ENCODE measurements at places on chromosomes 11 and 22.

DNA sequence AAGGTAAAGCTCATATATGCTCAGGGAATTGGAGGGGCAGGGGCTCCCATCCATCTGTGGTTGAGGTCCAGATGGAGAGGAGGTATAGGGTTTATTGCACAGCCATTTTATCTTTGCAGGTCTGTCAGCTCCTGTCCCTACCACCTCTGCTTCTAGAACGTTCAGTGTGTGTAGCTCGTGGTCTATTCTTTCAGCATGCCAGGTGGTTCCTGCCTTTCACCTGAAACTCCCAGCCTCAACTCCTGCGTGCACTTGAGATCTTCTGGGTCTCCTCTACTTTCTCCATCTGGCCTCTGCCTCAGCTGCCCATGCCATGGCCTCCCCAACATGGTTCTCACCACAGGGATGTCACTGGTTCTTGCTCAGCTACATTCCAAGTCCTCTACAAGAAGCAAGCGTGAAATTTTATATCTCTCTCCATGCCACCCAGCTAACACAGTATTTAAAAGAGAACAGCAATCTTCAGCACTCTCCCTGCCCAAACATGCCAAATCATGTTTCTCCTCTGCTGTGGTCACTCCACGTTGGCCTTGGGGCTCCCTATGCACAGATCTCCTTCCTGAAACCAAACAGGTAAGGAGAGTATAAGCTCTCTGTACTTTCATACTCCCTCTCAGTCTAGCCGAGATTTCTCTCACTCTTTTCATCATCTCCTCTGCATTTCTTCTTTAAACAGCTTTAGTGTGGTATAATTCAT, 157.8 kb upstream of the TRPC6 start:
- DNase-seq = no peak

GRCh38 chr11:102346456-102346747, 612 bp upstream of the BIRC2 start:
- no peak for DNase-seq

- DNase-seq = no peak
Observed at GRCh38 chr11:67415501-67416304, at the start of gene CARNS1. Gene CARNS1, plus strand, starts transcription at chr11:67415678. Its CDS starts 522 bp downstream, at chr11:67416200.

- DNase-seq = no peak
Observed at GRCh38 chr11:90997241-90997640, 774.4 kb upstream of the CHORDC1 start.

GRCh38 chr11:2142762-2143202, 3.6 kb upstream of the IGF2 start:
- no peak for DNase-seq

DNA sequence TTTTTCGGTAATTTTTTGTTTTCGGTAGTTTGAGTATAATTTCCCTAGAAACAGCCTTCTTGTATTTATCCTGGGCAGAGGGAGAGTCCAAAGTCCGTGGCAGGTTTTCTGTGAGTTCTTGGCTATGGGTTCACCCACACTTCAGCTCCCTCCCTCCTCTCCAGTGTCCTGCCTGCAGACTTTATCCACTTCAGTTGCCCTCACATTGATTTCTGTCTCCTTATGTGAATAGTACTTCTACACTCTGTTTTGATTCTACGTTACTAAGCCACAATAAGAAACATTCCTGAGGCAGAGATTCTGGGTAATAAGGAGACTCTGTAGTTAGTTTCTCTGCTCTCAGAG, 868.6 kb downstream of the METTL15 start:
- DNase-seq = no peak

DNA sequence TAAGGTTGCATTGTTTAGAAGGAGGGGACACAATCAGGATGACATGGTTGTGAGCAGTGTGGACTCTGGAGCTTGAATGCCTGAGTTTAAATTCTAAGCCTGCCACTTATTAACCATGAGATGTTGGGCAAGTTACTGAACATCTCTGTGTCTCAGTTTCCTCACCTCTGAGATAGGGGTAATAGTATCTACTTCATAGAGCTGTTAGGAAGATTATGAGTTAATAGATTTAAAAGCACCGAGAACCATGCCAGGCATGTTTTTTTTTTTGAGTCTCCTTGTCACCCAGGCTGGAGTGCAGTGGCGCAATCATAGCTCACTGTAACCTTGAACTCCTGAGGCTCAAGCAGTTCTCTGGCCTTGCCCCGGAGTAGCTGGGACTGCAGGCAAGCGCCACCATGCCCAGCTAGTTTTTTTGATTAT, 33.3 kb downstream of the ST14 start:
- DNase-seq = no peak

DNA sequence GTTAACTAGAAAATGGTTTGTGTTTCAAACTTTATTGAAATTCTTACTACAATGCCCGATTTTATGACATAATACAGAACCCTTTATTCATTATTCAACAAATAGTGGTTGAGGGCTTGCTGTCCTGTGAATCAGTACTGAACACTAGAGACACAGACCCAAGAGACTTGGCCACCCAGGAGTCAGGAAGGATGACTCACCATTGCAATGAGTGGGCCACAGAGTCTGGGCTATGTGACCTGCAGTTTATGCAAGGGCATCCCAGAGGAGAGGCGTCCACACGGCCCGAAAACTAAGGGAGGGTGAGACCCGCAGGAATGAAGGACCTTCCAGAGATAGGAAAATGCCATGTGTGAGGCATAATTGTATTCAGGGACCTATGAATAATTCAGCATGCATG, 143.8 kb upstream of the DDI1 start:
- no peak for DNase-seq

DNA sequence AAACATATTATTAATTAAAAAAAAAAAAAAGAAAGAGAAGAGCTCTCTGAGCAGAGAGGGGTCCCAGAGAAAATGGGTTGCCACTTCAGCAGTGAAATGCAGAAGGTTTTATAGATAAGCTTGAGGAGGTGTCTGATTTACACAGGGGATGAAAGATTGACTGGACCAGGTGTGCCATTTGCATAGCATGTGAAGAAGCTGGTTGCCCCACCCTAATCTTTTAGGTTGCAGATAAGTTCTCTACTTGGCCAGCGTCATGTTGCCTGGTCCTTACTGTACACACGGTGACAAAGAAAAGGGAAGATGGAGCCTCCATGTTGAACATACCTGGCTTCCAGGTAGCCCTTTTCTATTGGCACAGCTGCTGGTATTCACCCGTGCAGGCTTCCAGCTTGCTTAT, 41.4 kb downstream of the MS4A2 start:
- DNase-seq = no peak

- no peak for DNase-seq
Observed at GRCh38 chr11:128467041-128467440, 120.3 kb downstream of the ETS1 start.

GRCh38 chr11:2711161-2711560, 11.4 kb upstream of the KCNQ1OT1 start:
- no peak for DNase-seq

GRCh38 chr11:15507592-15507991, 392.9 kb downstream of the INSC start:
- no peak for DNase-seq

DNA sequence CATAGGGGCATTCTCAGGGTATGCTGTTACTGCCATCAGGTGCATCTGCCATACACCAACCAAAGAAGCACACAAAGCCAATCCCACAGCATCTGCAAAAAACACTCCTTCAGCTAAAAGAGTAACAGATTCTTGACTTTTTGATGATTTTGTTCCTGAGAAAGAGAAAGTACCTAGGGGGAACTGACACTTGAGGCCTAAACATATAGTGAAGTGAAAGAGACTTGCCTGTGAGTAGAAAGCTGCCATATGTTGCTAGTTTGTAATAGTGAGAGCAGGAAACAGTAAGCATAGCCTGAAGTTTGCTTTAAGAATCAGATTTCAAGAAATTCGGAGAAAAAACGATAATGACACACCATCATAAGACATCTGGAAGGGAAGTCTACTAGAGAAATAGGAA, 97.9 kb upstream of the CTSC start:
- no peak for DNase-seq

DNA sequence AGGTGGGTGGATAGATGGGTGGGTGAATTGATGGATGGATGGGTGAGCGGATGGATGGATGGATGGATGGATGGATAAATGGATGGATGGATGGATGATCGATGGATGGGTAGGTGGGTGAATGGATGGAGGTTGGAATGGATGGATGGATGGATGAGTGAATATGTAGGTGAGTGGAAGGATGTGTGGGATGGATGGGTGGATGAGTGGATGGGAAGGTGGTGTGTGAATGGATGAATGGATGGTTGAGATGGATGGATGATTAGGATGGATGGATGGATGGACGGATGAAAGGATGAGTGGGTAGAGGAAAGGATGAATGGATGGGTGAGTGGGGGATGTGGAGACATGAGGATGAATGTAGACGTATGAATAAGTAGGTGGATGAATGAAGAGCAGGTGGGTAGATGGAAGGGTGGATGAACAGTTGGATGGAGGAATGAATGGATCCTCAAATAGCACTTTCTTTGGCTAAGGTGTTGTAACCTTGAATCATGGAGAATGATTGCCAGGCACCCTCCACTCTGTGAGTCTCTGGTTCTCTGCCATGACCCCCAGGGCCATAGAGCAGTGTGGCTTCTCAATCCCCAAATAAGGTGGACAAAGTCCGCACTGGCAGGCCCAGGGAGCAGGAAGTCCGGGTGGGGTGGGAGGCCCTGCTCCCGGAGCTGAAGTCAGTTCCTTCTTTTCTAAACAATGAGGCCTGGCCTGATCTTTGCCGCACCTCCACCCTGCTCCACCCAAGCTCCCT, 36.9 kb downstream of the IGF2 start:
- DNase-seq = no peak

Measured in stimulated activated CD8-positive, alpha-beta memory T cell treated with anti-CD3 and anti-CD28 coated beads, Interleukin-4, amount 100 ng/mL, for 1 hour (primary cell).